ENCODE measurements at places on chromosomes 11 and 22.

DNA sequence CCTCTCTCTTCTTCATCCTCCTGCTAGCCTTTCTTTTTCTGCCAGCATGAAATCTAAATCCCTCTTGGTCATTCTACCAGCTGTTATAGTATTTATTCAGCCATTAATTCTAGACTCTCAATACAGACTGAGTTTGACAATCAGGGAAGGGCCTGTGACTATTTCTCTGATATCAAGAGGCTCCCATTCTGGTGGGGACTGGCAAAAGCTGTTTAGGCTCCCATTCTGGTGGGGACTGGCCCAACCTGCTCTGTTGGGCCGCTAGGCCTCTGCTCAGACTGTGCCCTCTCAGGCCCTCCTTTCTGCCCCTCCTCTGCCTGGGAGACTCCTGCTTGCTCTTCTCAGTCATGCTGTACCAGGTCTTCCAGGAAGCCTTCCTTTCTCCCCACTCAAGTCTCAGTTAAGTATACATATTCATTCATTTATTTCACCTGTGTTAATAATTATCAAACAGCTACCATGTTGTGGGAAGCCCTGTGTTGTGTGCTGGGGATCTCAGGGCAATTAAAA lies 323.7 kb upstream of the NARS2 start:
- no peak for DNase-seq

- DNase-seq: no peak
Measured at GRCh38 chr11:131644204-131644795, 273.9 kb downstream of the NTM start.

DNA sequence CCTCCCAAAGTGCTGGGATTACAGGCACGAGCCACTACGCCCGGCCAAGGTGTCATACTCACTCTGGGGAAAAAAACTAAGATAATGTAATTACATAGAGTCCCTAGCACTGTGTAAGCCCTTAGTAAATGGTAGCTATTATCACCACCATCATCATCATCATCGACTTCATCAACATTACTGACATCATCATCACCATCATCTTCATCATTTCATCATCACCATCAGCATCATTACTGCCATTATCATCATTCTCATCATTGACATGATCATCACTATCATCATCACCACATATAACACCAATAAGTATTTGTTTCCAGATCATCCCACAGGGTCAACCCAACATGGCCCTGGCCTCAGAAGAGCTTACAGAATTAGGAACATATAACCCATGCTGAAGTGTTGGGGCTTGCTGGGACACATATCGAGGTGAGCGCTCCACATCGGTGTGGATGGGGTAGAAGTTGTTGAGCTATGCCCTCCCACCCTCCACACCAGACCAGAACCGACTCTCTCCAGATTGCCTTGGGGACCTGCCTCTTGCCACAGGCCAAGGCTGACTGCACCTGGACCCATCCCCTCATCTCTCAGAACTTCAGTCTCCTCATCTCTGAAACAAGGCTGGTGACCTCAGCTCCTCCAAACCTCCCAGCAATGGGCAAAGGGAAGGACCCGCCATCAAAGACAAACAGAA lies 14.7 kb upstream of the CD5 start:
- no peak for DNase-seq

GRCh38 chr11:94781837-94782236 lies 13.7 kb downstream of the AMOTL1 start:
- no peak for DNase-seq

- no peak for DNase-seq
Measured at GRCh38 chr11:133929401-133930052, 27.2 kb downstream of the IGSF9B start.

- DNase-seq: no peak
Measured at GRCh38 chr11:2549876-2550605, 105.2 kb downstream of the KCNQ1 start.

- DNase-seq: peak; percentile 89
Measured at GRCh38 chr22:38923463-38924346, 33.7 kb upstream of the APOBEC3A start.

GRCh38 chr11:69578167-69578566 lies 62.8 kb upstream of the CCND1 start:
- no peak for DNase-seq

All from astrocyte of the cerebellum (primary cell).